Thymus (tissue), 14 donors: ENCODE measurements at places on chromosomes 5 and 9. TPM values are rescaled to one million over a fixed set of nuclear protein-coding genes. Genes with fewer than 3 reads are reported as not detected.

- DNase-seq, result no peak
- H3K36me3 ChIP-seq, result no peaks in the 10 kb centered on the region
- H3K27me3 ChIP-seq, result no peaks in the 10 kb centered on the region
- H3K27ac ChIP-seq, result no peak overlapping the region
These were observed 107.2 kb downstream of the TTLL11 start for GRCh38 chr9:121985792-121986494.

DNA sequence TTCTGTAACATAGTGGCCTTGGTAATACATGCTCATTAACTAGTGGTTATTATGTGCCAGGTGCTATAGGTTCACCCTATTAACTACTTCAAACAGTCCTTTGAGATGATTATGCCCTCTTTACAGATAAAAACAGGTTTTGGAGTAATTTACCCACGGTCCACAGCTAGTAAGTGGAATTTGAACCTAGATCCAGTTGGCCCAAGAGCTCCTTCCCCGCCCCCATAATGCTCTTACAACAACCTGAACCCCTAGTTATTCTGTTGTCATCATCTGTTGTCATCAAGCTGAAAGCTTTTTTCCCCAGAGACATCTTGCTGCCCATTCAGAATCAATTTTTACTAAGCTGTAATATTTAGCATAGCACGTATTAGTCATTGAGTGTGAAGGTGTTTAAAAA, 23.2 kb downstream of the XPA start:
- peaks cover 89% of the 10 kb centered on the region for H3K36me3 ChIP-seq
- H3K27me3 ChIP-seq, result no peaks in the 10 kb centered on the region
- no peaks in the 10 kb centered on the region for H3K4me1 ChIP-seq
- DNase-seq, result no peak
- no peak overlapping the region for H3K27ac ChIP-seq

DNA sequence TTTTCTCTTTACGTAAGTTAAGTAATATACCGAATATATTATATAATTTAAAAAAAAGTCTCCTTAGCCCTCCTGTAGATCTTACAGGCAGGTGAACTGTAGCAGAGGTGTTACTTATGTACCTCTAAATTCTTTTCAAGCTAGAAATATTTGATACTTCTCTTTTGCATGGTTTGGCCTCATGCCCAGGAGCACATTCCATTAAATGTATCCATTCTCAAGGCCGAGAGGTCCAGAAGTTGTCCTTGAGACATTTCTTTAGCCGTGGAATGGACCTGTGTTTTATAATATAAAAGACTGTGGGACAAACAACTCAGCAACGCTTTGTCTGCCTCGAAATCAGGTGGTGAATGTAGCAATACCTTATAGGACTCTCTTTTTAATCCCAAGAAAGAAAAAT, 184.5 kb downstream of the TRIO start:
- peaks cover 7% of the 10 kb centered on the region for H3K36me3 ChIP-seq
- H3K4me1 ChIP-seq, result no peaks in the 10 kb centered on the region

Gene NELFB
- 20.4 TPM for total RNA-seq

Gene GABRA1
- total RNA-seq, result 2.7 TPM

Gene PJA2
- 53.2 TPM for total RNA-seq
